ENCODE measurements at places on chromosomes 11 and 22.

DNA sequence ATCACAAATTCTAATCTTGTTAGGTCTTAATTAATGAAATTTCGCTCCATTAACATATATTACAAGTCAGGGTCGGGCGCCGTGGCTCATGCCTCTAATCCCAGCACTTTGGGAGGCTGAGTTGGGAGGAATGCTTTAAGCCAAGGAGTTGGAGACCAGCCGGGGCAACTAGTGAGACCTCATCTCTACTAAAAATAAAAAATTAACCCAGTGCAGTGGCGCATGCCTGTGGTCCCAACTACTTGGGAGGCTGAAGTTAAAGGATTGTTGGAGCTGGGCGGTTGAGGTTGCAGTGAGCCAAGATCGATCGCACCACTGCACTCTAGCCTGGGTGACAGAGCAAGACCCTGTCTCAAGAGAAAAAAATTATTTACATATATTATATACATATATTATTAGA lies 1.9 kb downstream of the TMA7B start:
- no peak for DNase-seq

- no peak for DNase-seq
Measured at GRCh38 chr11:91776655-91777054, 448.0 kb upstream of the FAT3 start.

GRCh38 chr11:94946812-94947211 lies 26.5 kb downstream of the CWC15 start:
- no peak for DNase-seq

DNA sequence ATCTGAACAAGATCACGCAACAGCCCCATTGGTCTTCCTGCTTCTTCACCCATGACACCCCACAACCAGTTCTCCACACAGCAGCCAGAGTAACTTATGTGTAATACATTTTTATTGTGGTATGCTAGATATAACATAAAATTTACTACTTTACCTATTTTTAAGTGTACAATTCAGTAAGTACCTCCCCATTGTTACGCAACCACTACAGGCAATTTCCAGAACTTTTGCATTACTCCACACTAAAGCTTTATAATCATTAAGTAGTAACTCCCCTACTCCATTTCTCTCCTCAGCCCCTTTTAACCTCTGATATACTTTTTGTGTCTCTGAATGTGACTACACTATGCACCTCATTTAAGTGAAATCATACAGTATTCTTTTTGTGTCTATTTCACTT lies 575.4 kb upstream of the CADM1 start:
- DNase-seq: no peak

DNA sequence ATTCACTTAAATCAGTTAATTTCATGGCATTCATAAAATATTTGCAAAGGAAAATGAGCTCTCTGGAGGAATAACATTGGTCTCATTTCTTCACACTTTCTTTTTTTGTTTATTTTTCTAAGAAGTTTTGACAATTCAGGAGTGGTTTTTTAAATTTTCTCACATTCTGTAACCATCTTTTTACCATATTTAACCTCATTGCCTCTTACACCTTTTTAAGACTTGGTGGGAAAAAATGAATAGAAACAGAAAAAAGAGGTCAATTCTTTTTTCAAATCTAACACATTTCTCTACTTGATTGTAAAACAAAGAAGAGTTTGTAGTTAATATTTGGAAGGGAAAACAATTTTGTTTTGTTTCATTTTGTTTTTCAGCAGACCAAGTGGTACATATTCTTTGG lies 1034.7 kb upstream of the RAG2 start:
- DNase-seq: no peak

GRCh38 chr11:30830681-30831080 lies 244.5 kb upstream of the MPPED2 start:
- DNase-seq: no peak

DNA sequence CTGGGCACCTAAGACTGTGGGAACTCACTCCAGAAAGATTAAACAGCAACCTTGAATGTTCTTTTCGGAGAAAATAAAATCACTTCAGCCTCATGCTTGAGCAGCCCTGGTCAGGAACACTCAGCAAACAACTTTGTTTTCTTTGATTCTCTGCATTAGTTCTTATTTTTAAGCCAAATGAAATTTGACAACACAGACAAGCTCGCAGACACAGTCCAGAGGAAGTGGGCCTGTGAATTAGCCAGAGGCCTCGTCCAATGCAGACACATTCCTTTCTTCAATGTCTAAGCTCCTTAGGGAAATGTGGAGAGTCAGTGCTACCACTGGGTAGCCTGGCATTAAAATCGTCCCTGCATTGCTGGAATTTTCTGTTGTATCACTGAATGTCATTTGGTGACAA lies 62.9 kb upstream of the CSNK2A3 start:
- no peak for DNase-seq

DNA sequence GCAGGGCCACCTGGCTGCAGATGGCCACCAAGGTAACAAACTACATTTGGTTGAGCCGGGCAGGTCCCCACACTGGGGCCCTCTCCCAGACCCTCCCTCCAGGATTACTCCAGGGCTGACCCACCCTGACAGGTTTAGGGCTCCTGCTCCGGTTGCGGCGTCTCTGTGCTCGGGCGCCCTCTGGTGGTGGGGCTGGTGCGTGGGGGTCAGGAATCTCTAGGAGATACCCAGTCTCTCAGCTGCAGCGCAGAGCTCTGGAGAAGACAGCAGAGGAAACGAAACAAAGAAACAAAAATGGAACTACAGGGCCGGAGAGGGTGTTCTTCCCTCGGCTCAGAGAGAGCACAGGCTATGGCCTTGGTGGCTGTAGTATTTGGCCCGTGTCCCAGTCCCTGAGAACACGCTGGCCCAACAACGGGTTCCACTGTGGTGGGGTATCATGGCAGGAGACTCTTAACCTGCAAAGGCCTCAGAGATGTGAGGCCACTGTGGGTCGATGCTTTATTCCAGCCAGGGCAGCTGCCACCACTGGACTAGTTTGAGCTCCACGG lies 2.4 kb downstream of the C11orf96 start:
- no peak for DNase-seq

- DNase-seq: no peak
Measured at GRCh38 chr11:2426826-2427521, 17.3 kb downstream of the TRPM5 start.

DNA sequence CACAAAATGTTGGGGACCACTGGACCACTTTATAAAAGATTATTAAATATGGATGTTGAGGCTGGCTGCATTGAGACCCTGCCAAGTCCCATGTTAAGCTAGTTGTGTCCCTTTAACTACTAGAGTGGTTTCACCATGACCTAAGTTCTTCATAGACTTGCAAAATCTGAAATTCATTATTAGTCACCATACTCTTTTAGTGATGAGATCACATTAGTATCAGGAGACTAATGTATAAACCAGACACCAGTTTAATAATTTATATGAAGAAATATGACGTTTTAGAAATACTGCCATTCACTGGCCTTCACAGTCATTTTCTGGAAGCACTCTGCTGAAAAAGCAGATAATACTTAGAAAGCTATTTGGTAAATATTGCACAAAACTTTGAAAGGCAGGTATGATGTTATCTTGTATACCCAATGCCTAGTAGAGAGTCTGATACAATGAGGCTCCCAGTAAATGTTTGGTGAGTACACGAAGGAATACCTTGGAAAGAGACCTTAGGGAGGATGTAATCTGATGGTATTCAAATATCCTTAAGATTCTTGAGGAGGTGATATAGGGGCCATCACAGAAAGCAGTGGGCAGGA lies 728.2 kb upstream of the ANO5 start:
- no peak for DNase-seq

DNA sequence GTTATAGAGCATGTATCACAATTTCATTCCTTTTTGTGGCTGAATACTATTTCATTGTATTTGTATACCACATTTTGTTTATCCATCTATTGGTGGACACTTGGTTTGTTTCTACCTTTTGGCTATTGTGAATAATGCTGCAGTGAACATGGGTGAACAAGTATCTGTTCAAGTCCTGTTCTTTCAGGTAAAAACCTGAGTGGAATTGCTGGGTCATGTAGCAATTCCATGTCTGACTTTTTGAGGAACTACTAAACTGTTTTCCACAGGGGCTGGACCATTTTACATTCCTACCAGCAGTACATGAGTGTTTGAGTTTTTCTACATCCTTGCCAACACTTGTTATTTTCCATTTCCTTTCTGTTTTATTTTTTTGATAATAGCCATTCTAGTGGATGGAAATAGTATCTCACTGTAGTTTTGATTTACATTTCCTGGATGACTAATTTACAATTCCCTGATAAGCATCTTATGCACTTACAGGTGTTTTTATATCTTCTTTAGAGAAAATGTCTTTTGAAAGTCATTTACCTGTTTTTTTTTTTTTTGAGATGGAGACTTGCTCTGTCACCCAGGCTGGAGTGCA lies 12.2 kb downstream of the CABIN1 start:
- DNase-seq: no peak

- DNase-seq: no peak
Measured at GRCh38 chr22:33209930-33210784, 152.0 kb upstream of the SYN3 start.

DNA sequence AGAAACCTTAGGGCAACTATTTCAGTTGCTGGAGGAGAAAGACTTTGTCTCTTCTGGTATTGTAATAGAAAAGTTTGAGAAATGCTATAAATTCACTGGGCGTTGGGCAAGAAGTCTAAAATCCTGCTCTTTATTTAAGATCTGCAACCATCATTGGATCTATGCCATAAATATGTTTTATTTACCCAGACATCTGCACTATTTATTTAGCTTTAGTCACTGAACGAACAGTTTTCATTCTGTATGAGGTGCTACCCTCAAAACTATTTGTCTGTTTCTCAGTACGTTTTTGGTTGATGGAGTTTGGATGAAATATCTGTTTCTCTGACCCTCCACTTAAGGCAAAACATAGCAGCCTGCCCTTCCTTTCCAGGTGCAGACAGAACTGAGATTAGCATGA lies 171.5 kb downstream of the SNX19 start:
- DNase-seq: no peak

GRCh38 chr22:25540166-25540907 lies 24.1 kb upstream of the GRK3 start:
- DNase-seq: no peak

DNA sequence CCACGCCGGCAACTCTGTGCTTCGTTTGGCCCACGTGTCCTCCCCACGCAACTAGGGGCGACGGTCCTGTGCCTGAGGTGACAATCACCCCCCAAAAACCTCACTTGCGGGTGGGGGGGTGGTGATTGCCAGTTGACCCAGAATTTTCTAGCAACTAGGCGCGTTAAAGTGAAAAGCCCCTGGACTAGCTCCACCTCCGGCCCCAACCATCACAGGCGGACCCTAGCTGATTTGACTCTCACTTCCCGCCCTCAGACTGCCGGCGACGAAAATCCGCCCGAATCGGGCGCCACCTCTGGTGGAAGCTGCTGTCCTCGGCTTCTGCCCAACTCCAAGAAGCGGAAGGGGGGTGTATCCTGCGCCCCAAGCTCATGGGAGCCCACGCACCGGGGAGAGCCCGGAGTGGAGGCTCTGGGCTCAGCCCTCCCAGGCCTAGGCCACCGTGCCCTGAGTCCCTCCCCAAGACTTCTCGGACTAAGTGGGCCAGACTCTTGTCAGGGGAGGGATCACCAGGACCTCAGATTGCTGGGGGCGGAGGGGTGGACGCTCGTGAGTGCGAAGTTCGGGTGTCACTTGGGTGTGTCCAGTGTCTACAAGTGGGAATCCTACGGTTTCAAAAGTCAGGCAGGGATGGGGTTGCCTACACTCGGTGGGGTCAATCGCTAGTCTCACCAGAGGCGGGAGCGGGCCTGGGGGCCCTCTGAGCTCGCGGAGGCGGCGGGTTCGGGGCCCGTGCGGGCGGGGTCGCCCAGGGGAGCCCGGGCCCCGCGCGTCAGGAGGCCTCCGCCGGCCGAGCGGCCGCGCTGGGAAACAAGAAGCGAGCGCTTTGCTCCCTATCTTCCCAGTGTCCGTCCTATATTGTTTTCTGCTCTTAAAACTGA lies 12.3 kb downstream of the PAX6 start:
- no peak for DNase-seq

DNA sequence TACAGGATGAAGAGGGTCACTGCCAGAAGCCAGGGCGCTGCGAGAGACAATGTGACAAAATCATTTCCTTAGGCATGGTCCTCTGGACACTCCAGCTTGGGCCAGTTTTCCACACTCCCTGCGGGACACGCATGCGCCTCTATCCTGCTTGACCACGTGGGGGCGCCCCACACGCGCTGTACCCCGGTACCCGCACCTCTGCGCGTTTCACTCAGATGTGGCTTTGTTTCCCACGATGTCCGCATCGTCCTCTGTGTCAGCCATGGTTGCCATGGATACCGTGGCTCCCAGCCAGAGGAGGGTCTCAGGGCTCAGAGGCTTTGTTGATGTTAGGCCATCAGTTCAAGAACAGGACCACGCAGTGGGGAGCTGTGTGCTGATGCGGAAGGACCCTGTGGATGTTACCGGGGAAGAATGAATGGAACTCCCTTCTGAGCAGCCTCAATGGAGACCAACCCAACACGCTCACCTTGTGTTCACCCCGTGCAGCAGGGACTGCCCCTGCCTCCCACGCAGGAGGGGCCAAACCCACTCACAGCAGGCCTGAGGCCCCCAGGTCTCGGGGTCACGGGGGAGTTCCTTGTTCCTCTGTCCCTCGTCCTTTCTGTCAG lies 101.1 kb upstream of the SLC22A12 start:
- no peak for DNase-seq

DNA sequence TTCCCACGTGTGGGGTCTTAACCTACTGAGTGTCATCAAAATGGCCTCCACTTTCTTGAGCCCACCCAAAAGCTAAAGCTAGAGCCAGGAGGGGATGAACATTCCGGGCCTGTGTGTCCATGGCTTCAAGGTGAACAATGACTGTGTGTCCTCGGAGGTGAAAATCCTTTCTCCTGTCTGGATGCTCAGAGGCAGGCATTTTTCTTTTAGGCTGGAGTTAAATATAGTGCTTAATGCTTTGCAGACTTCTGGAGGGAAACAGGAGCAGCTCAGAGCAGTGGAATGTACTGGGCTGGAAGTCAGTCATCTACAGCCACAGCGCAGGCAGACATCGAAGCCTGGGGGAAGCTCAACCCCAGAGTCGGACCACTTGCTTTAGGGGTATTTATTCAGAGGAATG lies 68.6 kb upstream of the TMEM45B start:
- no peak for DNase-seq

DNA sequence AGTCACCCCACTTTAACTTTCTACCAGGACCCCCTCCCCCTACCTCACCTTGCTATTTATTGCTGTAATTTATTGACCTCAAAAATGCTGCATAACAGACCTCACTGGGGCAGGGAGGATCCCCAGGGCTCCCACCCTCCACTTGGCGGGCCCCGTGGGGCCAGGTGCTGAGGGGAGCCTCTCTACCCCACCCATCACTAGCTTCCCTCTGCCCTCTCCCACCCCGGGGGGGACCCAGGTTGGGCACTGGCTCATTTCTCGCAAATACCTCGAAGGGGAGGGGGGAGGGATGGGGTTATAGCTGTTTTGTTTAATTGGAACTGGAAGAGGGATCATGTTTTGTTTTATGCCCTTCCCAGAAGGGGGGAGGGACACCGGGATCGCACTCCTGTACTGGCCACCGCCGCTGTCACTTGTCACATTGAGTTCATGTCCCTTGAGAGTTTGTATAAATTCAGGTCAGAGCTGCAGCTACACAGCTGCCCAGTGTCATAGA lies 16.3 kb upstream of the TMEM191C start:
- DNase-seq: no peak

GRCh38 chr11:86442420-86442819 lies 67.7 kb downstream of the CCDC81 start:
- DNase-seq: no peak
